ENCODE measurements at places on chromosomes 6 and 20.

DNA sequence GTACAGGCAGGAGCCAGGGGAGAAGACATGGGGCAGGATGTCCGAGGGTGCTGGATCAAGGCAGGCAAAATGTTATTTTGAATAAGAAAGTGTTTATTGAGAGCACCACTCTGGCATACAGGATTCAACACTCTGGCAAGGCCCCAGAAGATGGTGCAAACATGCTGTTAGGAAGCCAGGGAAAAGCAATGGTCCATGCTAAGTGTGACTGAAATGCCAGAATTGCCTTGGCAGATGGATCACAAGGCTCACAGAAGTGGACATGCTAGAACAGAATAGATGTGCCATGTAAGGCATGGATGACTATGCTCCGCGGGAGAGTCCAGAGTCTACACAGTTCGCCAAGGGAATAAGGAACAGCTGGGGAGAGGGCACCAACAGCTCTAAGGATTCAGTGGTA is 54.6 kb downstream of the QRSL1 start:
- DNase-seq: no peak

DNA sequence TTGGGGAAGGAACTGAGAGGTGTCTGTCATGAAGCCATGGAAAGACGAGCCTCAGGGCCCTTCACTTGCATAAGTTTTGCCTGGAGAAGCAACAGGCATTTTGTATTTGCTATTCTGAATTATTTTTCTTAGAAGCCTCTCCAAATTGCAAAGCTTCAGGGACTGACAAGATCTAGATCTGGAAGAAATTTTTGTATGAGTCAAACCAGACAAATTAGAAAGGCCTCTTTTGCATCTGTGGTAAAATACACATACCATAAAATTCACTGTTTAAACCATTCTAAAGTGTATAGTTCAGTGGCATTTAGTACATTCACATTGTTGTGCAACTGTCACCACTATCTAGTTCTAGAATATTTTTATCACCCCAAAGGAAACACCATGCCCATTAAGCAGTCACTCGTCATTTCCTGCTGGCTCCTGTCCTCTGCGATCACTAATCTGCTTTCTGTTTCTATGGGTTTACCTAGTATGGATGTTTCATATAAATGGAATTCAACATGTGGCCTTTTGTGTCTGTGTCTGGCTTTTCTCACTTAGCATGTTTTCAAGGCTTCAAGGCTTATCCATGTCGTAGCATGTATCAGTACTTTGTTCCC is 269.1 kb downstream of the PHF3 start:
- DNase-seq: peak; percentile 26

DNA sequence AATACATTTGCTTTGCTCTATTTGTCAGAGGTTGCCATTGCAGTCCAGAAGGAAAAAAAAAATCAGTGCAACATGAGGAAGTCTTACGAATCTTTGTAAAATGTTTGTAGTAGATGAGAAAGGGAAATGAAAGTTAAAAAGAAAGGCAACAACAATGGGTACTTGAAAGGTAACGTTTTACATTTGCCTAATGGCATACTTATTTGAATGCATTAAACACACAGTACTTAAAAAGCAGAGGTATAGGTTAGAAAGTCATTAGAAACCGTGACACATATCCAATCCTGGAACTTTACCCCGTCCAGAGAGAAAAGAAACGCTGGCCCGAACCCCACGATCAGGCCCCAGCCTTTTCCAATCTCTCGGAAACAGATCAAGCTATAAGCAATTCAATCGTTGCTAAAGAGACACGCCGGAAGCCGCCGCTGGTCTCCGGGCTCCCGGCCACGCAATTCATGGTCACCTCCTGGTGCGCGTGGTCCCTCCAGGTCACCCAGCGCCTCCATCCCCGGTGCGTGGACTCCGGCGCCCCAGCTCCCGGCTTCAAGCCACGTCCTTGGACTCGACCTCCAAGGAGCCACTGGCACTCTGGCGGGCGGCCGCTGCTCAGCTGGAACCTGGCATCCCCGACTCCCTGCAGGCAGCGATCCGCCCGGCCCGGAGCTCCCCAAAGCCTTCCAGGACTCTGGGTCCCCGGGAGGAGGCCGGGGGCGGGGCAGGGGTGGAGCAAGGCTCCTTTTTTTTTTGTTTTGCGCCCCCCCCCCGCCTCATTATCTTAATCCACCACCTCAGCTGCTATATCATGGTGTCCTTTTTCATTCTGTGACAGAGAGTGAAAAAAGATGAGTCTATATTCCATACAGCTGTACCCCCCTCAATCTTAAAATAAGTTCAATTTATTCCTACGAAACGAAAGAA is at the start of gene SLC18B1:
Gene SLC18B1, minus strand, starts transcription at position 687 of the 918 bp plus-strand sequence. Its CDS starts 181 bp downstream, at position 506.
- no peak for DNase-seq

DNA sequence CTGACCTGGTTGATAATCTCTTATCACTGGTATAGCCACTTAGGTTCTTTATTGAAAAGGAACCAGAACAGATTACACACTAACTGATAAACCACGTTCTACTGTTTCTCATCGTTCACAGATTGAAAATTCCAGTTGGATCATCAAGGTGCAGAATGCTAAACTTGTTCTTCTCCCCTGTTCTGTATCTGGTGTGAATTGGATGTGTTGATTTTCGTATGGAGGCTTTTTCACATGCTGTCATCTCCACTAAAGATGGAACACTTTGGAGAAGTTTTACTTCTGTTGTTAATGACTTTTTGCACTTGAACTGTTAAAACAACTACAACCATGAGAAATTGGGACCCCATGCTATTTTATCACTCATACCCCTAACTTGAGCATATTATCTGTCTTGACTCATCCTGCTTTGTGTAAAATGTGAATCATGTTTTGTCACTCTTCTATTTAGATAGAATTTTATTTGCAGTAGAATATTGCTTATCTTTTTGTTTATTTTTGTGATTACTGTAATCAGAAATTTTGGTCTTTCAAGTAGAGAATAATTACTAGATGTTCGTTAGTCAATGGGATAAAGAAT is 17.5 kb downstream of the VAPB start:
- DNase-seq: no peak

DNA sequence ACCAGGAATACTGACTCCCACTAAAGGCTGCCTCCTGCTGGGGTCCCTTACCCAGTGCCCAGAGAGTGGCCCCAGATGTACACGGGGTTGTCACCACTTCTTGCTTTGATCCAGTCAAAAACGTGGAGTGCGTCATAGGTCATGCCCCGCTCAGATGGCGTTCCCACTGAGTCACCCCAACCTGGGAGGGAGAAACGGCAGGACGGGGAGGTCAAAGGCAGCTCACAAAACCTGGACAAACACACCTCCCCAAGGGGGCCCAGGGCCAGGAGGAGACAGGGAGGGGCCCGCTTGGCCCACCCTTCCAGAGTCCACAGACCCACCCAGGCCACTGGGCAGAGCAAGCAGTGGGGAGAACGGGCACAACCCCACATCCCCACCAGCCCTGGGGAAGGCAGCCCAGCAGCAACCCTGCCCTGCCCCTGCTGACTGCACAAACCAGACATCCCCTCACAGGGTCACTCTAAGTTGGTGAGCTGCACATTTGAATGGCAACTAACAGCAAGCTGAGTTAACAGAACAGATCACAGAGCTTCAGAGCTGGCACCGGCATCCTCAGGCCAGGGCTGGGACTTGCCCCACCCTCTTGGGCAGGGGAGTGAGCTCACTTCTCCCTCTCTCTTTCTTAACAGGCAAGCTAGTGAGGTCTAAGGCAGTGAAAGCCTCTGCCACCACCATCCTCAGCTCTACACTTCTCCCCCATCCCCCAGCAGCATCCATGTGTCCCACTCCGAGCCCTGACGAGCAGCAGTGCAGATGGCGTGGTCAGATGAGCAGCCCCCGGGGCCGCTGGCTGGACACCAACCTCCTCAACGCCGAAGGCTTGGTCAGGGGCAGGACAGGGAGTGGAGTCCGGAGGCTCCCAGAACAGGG is 61.7 kb downstream of the PYGB start:
- peak; percentile 91 for DNase-seq

GRCh38 chr20:42634156-42634555 is 555.5 kb downstream of the PTPRT start:
- no peak for DNase-seq

GRCh38 chr6:88477413-88477812 is 311.3 kb upstream of the CNR1 start:
- no peak for DNase-seq

GRCh38 chr20:1041845-1042390 is 39.8 kb upstream of the RSPO4 start:
- DNase-seq: no peak

DNA sequence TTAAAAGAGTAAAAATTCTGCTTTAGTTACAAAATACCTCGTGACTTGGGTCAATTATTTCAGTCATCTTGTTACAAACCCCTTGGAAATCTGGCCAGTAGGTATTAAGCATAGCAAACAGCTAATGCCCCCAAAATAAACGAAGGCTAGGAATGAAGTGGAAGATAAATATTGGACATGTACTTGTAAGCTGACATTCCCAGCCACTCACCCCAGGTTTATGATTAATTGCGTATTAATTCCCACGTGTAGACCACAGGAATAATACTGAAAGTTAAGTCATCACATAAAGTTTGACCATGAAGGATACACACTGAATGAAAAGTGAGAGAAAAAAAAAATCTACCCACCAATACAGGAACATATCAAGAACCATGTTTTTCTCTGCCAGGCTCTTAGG is 936.5 kb upstream of the ADGRB3 start:
- DNase-seq: no peak

DNA sequence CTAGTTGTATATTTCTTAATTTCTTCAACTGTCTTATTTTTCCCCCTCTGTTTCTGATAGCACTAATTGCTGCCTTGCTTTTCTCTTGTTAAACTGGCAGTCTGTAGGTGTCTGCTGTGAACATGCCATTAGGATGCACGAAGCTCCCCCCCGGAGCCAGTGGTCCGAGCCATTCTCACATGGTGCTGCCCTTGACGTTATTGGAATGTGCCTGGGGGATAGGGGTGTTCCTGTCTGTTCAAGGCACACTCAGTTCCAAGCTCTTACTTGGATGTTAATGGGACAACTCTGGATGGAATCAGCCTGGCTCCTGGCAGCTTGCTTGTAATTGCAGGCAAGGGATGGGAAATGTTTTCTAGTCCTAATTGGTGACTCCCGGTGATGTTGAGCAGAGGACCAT is 68.4 kb downstream of the RREB1 start:
- DNase-seq: no peak

- DNase-seq: no peak
Measured at GRCh38 chr6:20129290-20130088, 82.8 kb downstream of the MBOAT1 start.

- no peak for DNase-seq
Measured at GRCh38 chr20:57464642-57465211, 60.2 kb downstream of the CTCFL start.

DNA sequence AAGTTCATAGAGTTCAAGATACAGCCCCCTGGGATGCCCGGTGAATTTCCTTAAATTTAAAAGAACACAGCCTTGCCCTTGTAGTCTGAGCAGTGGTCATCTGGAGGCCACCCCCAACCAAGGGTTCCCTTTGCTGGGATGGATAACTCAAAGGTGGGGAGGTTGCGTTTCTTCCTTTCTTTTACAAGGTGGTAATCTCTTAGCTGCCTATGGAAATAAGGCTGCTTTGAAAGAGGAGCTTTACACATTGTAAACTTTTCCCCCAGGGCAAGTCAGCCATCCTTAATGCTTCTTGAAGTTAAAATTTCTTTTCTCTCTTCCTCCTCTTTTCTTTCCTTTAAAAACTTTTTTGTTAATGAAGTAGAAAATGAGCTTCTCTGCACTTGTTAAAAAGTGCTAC is 71.2 kb upstream of the PRDM1 start:
- DNase-seq: no peak

DNA sequence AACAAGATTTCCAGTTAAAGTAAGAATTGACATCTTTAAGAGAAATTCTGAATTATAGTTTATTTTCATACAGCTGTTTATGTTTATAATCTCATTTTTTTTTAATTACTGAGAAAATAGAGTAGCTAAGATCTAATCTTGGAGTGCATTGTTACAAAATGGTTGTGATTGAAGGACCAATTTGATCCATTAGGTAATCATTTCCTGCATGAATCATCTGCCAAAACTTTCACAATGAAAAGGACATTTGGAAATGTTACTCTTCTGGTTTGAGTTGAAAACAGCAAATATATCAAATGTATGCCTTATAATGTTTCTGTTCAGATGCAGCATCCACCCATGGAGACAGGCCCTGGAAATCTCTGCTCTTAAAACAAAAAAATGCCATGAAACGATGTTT is 19.0 kb downstream of the TUBB2A start:
- no peak for DNase-seq

DNA sequence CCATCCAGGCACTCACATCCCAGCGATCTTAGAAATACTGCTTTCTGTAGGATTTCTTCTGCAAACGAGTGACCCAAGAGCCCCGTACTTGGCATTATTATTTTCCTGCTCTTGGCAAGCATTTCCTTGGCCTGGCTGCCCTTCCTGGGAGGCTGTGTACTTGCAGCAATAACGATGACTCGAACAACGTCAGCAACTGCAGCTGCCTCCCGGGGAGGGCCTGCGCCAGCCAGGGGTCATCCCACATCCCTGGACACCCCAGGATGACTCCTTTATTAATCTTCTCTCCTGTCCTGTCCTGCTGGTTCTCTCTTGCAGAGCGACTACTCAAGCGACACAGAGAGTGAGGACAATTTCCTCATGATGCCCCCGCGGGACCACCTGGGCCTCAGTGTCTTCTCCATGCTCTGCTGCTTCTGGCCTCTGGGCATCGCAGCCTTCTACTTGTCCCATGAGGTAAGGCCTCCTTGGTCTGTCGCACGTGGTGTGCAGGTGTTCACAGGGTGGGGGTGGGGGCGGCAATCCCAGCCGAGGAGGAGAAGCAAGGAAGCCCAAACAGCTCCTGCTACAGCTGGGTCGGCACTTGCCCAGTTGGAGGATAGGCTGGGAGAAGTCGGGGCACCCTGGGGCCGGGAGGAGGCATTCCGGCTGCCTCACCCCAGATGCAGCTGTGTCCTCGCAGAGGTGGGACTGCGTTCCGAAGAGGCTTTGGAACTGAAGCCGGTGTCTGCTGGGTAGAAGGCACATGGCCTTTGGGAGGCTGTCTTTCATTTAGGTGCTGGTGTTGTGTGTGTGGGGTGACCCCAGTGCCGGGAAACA is 115.3 kb downstream of the SYNDIG1 start:
- DNase-seq: no peak

- DNase-seq: peak; percentile 43
Measured at GRCh38 chr6:129889580-129889979, 28.5 kb upstream of the TMEM244 start.

DNA sequence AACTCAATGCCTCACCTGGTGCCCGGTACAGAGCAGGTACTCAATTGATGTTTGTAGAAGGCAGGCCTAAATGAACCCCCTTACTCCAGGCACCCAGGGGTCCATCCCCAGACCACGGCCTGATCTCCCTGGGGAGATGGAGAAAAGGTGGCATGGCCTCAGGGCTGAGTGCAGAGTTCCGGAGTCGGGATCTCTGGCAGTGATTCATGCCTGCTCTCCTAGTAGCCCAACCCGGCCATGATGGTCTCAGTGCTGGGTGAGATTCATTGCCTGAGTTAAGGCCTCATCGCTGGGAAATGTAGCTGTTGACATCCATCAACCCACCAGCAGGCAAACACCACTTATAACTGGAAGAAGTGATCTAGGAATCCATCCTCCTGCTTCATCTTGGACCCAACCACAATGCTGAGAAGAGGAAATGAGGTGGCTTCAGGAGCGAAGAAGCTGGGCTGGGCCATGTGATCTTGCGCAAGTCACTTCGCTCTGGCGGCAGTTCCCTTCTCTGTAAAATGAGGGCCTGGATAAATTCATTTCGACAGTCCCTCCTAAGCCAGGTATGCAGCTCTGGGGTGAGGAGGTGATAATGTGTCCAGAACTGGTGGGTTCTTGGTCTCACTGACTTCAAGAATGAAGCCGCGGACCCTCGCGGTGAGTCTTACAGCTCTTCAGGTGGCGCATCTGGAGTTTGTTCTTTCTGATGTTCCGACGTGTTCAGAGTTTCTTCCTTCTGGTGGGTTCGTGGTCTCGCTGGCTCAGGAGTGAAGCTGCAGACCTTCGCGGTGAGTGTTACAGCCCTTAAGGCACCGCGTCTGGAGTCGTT is 24.7 kb downstream of the ETV7 start:
- DNase-seq: no peak

Data from retinal pigment epithelial cell (primary cell).